ENCODE measurements at places on chromosomes 3 and 15.

DNA sequence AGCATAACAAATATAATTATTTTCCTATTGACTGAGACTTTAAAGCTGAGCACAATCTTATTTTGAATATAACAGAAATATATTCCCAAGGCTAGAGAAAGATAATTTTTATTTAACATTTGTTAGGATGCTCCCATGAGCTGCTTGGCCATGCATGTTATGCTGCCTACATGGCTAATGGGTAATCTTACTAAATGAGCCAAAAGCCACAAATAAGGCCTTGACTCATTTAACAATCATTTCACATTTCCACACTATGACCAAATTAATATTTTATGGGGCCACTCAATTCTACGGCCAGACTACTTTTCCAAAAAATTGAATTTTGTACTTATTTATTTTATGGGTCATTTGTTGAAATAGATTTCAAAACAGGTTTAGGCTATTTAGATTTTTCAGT, 141.7 kb downstream of the MEIS2 start:
- DNase-seq, result no peak

DNA sequence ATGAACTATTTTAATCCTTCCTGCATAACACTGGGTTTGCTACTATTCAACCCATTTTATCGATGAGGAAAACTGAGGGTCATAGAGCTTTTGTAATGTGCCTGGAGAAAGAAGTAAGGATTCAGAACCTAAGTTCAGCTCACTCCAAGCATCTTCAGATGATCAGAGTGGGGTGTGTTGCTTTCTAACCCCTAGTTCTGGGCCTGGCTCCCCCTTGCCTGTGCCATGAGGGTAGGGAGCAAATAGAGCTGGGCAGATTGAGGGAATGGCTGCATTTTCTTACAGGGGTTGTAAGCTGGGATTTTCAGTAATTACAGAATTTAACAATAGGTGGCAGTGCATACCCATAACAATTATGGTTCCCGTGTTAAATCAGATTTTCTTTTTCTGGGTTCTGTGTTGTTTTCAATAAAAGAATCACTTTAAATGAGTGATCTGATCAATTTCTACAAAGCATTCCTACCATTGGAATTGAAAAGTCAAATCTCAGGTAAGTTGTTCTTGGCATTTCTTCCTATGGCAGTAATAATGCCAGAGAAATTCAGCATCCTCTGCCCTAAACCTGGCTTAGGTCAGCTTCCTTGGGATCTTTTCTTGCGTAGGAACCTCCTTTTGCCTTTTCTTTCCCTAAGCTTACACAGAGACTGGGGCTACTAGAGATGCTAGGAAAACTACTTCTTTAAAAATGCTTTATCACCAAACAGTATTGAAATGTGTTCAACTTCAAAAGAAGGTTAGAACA, 103.8 kb upstream of the IL12A start:
- peak; percentile 57 for DNase-seq

- DNase-seq, result no peak
Observed at GRCh38 chr3:148186881-148187280, 510.8 kb upstream of the AGTR1 start.

GRCh38 chr3:47008851-47009224, 29.4 kb downstream of the NBEAL2 start:
- no peak for DNase-seq

- no peak for DNase-seq
Observed at GRCh38 chr15:86135041-86135440, 55.4 kb downstream of the AGBL1 start.

DNA sequence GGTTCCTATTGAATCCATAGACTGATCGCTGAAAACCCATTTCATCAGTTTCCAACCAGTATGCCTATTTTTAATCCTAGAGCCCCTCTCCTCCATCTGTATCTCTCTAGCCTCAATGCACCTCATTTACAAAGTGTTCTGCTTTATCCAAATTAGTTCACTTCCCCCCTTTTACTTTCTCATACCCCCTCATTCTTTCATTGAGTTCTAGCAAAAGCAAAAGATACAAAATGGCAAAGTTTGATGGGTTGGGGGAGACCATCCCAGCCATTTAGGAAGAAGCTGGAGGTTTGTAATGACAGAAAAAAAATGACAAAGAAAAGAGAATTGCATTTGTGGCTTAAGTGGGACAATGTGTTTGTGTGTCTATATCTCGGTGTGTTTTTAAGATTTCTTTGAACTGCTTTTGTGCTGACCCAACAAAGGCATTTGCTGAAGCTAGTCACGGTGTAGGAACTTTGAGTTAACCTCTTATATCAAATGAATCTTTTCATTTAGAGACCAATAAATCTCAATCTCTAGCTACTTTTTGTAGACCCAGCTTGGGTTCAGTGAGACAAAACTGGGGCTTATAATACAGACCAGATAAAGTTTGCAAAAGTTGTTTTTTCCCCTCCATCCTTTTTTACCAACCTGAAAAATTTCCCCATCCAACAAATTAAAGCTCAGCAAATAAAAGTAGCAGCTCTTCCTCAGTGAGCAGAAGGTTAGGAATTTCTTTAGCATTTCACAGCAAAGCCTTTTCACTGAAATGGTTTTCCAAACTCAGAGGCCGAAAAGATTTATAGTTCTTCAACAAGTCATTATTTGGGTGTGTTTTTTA, 18.7 kb downstream of the NR2F2 start:
- DNase-seq, result no peak

DNA sequence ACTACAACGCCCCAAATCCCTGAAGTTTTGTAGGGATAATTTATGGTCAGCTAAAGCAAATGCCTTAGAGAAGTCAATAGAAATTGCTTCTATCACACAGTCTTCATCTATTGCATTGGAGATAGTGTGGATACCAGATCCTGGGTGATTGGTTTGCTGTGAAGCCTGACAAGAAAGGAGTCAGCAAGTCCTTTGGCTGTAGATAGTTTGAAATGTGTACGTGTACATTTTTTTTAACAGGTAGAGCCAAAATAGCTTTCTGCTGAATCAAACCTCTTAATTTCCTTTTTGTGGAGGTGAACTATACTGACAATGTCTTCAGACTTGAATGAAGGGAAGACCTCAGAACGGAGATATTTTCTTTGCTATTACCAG, 312.3 kb downstream of the ZBBX start:
- peak; percentile 44 for DNase-seq

DNA sequence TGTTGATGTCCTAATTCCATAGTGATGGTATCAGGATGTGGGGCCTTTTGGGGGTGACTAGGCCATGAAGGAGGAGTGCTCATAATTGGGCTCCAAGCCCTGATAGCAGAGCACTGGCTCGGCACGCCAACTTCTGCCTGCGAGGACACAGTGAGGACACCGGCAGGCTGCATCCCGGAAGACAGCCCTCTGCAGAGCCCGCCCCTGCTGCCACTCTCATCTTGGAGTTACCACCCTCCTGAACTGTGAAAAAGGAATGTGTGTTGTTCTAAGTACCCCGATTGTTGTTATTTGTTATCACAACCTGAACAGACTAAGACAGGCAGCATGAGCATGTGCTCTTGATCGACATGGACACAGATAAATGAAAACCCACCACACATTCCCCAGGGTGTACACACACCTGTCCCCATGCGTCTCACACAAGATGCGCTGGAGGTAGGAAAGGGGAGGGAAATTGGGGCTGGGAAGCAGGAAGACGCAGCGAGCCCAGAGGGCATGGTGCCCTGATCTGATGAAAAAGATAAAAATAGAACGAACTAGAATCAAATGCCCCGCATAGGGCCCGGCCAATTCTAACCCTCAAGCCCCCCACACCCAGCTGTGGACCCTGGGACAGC, 40.1 kb downstream of the RPN1 start:
- DNase-seq, result no peak

GRCh38 chr3:37892927-37893600, 31.4 kb downstream of the CTDSPL start:
- DNase-seq, result peak; percentile 17

DNA sequence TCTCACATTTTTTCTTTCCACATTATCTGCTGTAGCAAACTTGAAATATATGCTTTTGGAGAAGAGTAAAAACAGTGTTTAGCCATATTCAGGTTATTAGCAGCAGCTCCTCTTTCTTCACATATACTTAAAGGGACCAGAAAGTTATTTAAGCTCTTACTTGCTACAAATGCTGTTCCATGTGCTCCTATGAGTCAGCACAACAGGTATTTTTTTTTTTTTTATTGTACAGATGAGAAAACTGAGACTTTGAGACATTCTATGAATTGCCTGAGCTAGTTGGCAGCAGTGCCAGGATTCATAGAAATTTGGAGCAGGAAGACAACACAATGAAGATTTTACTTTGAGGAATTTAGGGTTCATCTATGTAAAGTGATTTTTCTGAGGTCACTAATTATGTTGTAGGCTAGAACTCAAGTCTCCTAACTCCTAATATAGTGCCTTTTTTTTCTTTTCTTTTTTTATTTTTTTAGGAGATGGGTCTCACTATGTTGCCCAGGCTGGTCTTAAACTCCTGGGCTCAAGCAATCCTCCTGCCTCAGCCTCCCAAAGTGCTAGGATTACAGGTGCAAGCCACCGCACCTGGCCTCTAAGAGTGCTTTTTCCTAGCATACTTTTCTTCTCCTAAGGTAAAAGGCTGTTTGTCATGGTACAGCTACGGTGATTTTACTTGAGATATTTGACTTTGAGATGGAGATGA, 23.6 kb downstream of the SETD5 start:
- DNase-seq, result peak; percentile 32

DNA sequence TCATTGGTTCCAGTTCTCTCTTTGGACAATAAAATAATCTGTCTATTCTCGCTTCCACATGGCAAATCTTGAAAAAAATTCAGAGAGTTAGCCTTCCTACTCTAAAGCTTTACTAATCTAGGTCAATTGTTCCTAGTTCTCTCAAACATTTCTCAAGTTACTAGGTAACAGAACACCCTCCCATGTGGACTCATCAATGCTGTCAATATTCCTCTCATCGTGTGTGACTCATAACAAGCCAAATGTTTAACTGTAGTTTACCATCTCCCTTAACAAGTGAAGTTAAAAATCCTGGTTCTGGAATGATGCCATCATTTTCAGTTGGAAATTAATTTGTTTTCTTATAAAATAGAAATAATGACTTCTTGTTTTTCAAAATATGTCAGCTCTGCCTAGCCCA, 438.6 kb downstream of the ROBO1 start:
- DNase-seq, result peak; percentile 79

DNA sequence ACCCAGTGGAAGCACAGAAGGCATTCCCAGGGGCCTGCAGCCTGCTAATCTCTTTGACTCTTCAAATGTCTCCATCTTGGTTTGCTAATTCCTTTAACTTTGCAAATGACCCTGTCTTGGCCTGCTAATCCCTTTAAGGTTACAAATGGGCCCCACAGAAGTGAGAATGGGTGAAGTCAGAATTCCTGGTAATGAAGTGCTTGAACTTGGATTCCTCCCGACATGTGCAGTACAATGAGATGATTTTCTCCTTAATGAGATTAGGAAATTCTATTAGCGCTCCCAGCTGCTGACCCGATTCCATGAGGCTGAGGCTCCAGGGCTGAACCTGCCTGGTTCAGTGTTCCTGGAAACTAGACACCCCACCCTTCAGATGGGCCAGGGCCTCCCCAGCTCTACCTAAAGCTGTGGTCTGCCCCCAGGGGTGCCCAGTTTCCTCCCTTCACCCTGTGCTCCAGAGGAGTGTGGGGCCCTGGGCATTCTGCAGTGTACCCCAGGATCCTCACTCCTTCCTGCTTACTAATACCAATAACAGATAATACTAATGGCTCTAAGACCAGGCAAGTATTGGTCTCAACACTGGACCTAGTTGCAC, 47.4 kb downstream of the SCN5A start:
- DNase-seq, result no peak

- no peak for DNase-seq
Observed at GRCh38 chr3:128548021-128548420, 55.0 kb upstream of the GATA2 start.

- no peak for DNase-seq
Observed at GRCh38 chr3:8446845-8447244, 54.8 kb upstream of the LMCD1 start.

DNA sequence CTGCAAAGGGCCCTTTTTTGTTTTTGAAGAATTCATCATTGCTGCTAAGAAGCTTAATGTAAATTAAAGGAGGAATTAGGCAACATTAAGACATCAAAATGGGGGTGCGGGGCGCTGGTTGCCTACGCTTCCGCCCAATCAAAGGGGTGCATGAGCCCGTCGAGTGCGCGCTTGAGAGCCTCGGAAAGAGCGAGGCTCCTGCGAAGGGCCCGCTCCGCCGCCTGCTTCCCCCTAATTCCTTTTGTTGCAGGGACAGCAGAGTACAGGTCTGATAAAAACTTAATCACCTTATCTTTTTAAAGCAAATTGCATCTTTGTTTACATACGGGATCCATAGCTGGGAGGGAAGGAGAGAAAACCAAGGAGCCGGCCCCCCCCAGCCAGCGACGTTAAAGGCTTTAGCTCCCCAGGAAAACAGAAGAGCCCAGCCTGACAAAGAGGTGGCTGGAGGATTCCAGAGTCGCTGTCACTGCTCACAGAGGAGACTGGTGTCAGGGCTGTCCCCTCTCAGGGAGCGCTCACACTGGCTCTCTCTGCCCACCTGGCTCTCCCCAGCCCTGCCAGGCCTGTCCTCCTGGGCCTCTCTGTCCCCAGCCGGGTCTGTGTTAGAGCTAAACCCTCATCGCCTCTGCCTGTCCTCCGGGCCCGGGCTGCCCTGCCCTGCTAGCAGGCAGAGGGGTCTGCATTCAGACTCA, 67.3 kb downstream of the DNAJB8 start:
- no peak for DNase-seq

- DNase-seq, result no peak
Observed at GRCh38 chr3:52243791-52244628, 1.5 kb upstream of the PPM1M start.

DNA sequence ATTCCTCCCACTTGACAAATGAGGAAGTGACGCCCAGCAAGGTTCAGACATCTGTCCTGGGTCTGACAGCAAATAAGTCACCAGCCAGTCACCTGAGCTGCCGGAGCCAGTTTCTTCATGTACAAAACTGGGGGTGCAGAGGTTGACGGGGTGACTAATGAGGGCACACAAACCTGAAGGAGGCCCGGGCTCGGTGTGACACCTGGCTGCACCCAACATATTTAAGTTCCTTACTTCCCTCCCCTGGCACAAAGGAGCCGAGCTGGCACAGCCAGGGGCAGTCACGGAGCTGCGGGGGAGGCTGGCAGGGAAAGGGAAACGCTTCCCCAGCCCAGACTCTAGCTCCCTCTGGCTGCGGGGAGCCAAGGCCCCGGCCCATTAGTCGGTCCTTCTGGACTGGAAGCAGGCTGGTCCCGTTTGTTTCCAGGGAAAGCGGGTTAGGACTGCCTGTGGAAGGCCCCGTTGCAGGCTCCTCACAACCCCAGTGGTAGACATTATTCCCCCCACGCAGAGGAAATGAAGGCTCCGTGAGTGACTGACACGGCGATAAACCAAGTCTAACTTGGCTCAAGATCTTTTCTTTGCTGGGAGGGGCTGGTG, 2.3 kb downstream of the FBXL22 start:
- peak; percentile 85 for DNase-seq

- DNase-seq, result no peak
Observed at GRCh38 chr3:112897791-112898190, 51.1 kb upstream of the CD200R1L start.

GRCh38 chr15:35410775-35411174, 135.2 kb downstream of the DPH6 start:
- DNase-seq, result no peak

GRCh38 chr3:24523215-24523614, 28.6 kb upstream of the THRB start:
- no peak for DNase-seq

- no peak for DNase-seq
Observed at GRCh38 chr3:31659246-31659645, 126.5 kb downstream of the STT3B start.

GRCh38 chr3:149151843-149152242, 22.4 kb downstream of the HPS3 start:
- DNase-seq, result peak; percentile 1
